ENCODE measurements at places on chromosomes 12 and 14. TPM values are rescaled to one million over a fixed set of nuclear protein-coding genes. Genes with fewer than 3 reads are reported as not detected.

CACNA1C gene
- 6.5 TPM for total RNA-seq

FIGNL2 gene
- 0.72 TPM for total RNA-seq

HOXC6 gene
- not detected for total RNA-seq

RPL10L gene
- total RNA-seq: not detected

ADAM20 gene
- total RNA-seq: 5.0 TPM

PZP gene
- not detected for total RNA-seq

BTBD6 gene
- 65.8 TPM for total RNA-seq

AMIGO2 gene
- total RNA-seq: 2.5 TPM

YBX3 gene
- total RNA-seq: 454 TPM

MFAP5 gene
- total RNA-seq: 100 TPM

PTPRQ gene
- 0.21 TPM for total RNA-seq

Measured in tongue (tissue), 3 donors.